Dorsolateral prefrontal cortex (tissue), 122 donors: ENCODE measurements at places on chromosomes 16 and 17. TPM values are rescaled to one million over a fixed set of nuclear protein-coding genes. Genes with fewer than 3 reads are reported as not detected.

Gene CMTM2
- total RNA-seq = 2.8 TPM

Gene EFNB3
- total RNA-seq = 35.9 TPM

Gene CES3
- total RNA-seq = 3.3 TPM

Gene KRTAP17-1
- not detected for total RNA-seq

Gene MYLK3
- total RNA-seq = 3.9 TPM

Gene UMOD
- total RNA-seq = not detected

Gene KRT33A
- total RNA-seq = not detected

Gene TBC1D3C
- total RNA-seq = not detected

Gene USP6
- total RNA-seq = 0.30 TPM

Gene MEOX1
- not detected for total RNA-seq

Gene CCDC200
- total RNA-seq = not detected

Gene MT3
- total RNA-seq = 1,487 TPM

Gene GFAP
- 5,517 TPM for total RNA-seq

Gene DLX4
- total RNA-seq = not detected

Gene HOXB5
- not detected for total RNA-seq

Gene HS3ST3A1
- not detected for total RNA-seq

Gene CACNB1
- total RNA-seq = 132 TPM

Gene KRT9
- total RNA-seq = not detected

Gene TBC1D3B
- 9.8 TPM for total RNA-seq

Gene NOS2
- total RNA-seq = 5.2 TPM

Gene SCPEP1
- 42.6 TPM for total RNA-seq

Gene SLC5A10
- total RNA-seq = not detected

Gene ABCC3
- 2.7 TPM for total RNA-seq

Gene CDYL2
- total RNA-seq = 102 TPM

Gene C16orf54
- 0.23 TPM for total RNA-seq

Gene C1QL1
- total RNA-seq = 22.4 TPM

Gene LRRC37B
- total RNA-seq = 63.8 TPM

Gene SLC13A2
- total RNA-seq = not detected
